ENCODE measurements at places on chromosomes 13 and 19.

- no peak for DNase-seq
These were observed 609 bp downstream of the EPS15L1 start for GRCh38 chr19:16470911-16471811.

- DNase-seq, result no peak
These were observed 478.6 kb downstream of the LIG4 start for GRCh38 chr13:107736731-107737130.

- no peak for DNase-seq
These were observed 574.8 kb downstream of the MYO16 start for GRCh38 chr13:109204252-109204651.

DNA sequence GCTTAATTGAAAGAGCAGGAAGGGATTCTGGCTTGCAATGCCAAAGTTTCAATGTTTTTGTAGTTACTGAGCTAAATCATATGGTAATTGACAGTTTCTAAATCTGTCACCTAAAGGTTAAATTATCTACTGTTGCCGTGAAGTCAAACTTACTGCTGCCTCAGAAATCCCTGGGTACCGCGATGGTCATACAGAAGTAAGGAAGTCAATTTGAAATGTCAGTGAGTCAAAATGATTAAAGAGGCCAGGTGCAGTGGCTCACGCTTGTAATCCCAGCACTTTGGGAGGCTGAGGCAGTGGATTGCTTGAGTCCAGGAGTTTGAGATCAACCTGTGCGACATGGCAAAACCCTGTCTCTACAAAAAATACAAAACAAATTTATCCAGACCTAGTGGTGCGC, 48.8 kb upstream of the TPM4 start:
- no peak for DNase-seq

GRCh38 chr19:6711078-6711361, 9.4 kb downstream of the C3 start:
- DNase-seq, result no peak

DNA sequence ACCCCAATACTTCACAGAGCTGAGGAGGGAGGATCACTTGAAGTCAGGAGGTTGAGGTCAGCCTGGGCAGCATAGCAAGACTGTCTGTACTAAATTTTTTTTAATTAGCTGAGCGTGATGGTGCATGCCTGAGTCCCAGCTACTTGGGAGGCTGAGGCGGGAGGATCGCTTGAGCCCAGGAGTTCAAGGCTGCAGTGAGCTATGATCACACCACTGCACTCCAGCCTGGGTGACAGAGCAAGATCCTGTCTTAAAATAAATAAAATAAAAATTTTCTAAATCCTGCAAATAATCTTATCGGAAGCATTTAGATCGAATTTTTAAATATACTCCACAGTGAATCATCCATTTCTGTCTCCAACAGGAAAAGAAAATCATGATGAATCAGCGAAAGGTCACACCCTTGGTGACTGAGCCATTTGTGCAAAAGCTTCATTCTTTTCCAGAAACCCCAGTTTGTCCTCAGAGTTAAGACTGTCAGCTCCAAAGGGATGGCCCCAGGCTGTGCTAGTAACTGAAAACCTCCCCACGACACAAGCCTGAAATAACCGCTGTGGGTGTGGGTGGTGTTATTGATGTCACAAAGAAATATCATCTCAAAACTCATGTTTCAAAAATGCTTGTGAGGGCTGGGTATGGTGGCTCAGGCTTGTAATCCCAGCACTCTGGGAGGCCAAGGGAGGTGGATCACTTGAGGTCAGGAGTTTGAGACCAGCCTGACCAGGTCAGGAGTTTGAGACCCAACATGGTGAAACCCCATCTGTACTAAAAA, 167.6 kb downstream of the PTPRS start:
- DNase-seq, result peak; percentile 85

DNA sequence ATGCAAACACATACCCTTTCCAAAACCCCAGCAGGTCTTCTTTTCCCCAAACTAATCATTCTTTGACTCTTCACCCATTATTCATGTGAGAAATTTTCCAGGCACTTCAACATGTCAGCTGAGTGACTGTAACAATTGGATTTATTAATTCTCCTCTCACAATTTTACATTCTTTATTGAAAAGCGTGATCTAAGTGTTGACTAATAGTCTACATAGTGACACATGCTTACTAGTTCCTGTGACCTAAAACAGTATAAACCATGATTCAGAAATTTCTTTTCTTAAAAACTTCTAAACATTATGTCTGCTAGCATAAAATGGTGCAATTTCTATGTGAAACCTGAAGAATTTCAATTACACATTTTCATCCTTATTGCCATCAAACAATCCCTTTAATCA, 532.3 kb downstream of the GPC5 start:
- no peak for DNase-seq

- DNase-seq, result no peak
These were observed 19.6 kb upstream of the SLC15A1 start for GRCh38 chr13:98771838-98772611.

DNA sequence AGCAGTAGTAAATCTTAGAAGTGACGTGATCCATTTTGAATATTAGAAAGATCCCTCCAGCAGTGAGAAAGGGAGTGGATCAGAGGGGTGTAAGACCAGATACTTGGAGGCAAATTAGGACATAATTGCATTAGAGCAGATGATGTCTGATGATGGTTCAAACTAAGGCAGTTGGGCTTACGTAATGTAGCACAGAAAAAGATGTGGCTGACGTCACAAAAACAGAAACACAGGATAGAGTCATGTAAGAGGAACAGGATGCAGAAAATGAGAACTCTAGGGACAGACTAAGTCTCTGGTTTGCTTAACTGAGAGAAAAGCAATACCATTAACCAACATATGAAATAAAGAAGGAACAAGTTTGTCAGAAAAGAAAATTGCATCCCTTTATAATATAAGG, 392.5 kb upstream of the DACH1 start:
- no peak for DNase-seq

DNA sequence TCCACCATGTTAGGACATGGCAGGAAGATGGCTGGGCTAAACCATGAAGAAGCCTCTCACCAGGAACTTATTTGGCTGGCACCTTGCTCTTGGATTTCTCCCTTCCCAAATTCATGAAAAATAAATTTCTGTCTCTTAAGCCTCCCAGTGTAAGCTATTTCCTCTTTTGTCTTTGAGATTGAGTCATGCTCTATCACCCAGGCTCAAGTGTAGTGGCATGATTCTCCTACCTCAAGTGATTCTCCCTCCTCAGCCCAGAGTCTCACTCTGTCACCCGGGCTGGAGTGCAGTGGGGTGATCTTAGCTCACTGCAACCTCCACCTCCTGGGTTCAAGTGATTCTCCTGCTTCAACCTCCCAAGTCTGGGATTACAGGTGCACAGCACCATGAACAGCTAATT, 12.6 kb downstream of the ZNF888 start:
- DNase-seq, result no peak

DNA sequence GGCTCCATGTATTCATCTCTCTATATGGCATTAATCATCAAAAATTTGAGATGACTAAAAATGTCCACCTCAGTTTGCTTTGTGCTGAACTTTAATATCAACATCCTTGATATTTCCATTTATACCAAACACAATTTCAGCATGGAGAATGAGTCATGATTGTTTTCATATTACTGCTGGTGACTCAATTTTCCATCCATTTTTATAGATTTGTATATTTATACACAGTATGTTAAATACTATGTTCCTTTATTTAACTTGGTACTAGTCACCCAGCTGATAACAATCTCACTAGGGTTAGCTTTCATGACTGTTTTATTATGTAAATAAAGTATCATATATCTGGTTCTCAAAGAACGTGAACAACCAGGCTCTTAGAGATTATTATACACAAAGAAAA, 1255.1 kb downstream of the SLITRK1 start:
- peak; percentile 3 for DNase-seq

- no peak for DNase-seq
These were observed 723.9 kb downstream of the GPC5 start for GRCh38 chr13:92122186-92122853.

DNA sequence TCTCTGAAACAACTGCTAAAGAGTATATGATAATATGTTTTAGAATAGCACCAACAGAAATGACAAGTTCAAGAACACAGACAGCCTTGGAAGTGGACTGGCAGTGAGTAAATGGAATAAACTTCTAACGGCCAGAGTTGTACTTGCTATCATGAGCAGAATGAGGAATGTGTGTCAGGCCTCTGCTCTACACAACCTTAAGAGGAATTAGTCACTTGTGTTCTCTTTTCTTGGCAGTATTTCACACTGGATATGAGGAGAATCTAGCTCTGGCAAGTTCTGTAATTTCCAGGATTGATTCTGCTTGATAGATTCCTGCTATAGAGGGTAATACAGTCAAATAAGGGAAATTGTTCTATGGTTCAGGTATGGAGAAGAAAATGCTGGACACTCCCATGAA, 757.3 kb downstream of the EFNB2 start:
- DNase-seq, result no peak

- no peak for DNase-seq
These were observed 108.3 kb downstream of the ABCC4 start for GRCh38 chr13:95192998-95193397.

Measured in smooth muscle cell of the brain vasculature (primary cell).